Stimulated activated CD4-positive, alpha-beta T cell treated with anti-CD3 and anti-CD28 coated beads, Interleukin-2, amount 100 ng/mL, for 24 hours (primary cell): ENCODE measurements at places on chromosomes 2 and 18.

- DNase-seq: no peak
Observed at GRCh38 chr2:187875261-187876141, 321.3 kb upstream of the TFPI start.

GRCh38 chr18:60668583-60668982 is 296.0 kb upstream of the MC4R start:
- no peak for DNase-seq

DNA sequence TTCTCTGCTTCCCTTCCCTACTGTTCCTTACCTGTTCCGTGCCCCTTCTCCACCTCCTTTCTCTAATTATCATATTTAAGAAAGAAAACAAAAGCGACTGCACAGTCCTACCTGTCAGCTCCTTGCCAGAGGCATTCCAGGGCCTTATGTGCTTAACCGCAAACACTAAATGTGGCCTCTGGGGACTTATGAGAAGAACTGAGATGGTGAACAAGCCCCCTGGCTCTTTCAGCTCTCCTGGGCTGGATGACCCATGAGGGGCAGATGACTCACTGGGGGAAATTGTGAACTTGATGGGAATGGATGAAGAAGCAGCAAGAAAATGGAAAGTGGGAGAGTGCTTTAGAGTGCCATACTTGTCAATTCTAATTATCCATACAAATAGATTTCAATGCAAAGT is 106.3 kb upstream of the LYPD1 start:
- no peak for DNase-seq

GRCh38 chr2:200862532-200863000 is 1.9 kb downstream of the CLK1 start:
- DNase-seq: peak; percentile 57

- DNase-seq: no peak
Observed at GRCh38 chr2:22784566-22784965, 600.4 kb upstream of the KLHL29 start.

- no peak for DNase-seq
Observed at GRCh38 chr18:48453330-48454066, 44.3 kb upstream of the ZBTB7C start.

- DNase-seq: no peak
Observed at GRCh38 chr2:38215993-38216392, 140.0 kb upstream of the CYP1B1 start.
